ENCODE measurements at places on chromosomes 2 and 18.

GRCh38 chr18:47912794-47913585 is 17.5 kb downstream of the SMAD2 start:
- DNase-seq, result no peak

GRCh38 chr2:142650601-142651000 is 226.9 kb upstream of the KYNU start:
- DNase-seq, result no peak

- no peak for DNase-seq
These were observed 55.9 kb downstream of the CABLES1 start for GRCh38 chr18:23191232-23191631.

- DNase-seq, result no peak
These were observed 16.3 kb downstream of the CNDP2 start for GRCh38 chr18:74512321-74513053.

DNA sequence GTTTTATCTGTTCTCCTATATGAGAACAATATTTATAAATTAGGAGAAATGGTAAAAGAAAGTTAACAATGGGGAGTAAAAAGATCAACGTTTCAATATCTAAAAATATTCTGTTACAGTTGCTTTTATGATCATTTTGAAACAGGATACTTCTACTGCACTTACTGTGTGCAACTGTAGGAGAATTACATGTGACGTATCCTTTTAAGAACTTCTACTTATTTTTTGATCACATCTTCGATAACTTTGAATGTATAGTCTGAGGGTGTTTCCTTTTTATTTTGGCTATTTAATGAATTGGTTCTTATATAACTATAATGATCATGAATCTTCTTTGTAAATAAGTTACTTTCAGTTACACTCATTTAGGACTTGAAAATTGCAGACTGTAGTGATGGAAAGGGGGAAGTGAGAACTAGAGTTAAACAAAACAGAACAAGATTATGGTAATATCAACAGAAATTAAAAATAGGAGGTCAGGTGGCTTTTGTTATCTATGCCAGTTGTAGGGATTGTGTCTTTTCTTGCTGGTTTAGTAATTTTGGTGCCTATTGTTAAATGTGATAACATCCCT is 109.9 kb downstream of the MSTN start:
- DNase-seq, result no peak

DNA sequence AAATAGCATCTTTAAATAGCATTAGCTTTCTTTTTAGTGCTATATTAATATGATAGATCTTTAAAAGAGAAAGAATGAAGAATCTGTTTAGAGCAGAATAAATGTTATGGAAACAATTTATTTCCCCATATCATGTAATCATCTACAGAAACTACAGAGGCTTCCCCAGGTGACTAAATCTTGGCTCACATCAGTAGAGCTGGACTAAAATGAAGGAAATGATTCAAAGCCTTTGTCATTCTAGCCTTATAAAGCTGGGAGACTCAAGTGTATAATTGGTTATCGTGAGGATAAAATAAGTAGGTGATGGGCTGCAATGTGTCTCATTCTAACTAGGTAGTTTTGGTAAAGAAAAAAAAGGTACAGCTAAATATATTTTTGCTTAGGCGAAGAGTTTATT is 83.2 kb upstream of the UNC80 start:
- DNase-seq, result no peak

GRCh38 chr2:194100201-194100600 is 1556.8 kb upstream of the SLC39A10 start:
- DNase-seq, result no peak

- DNase-seq, result no peak
These were observed 162.0 kb downstream of the SLC8A1 start for GRCh38 chr2:40289771-40290404.

GRCh38 chr2:197760293-197760657 is 24.8 kb downstream of the BOLL start:
- DNase-seq, result no peak
